HFFc6 (cell line): ENCODE measurements at places on chromosomes 3 and 15. TPM values are rescaled to one million over a fixed set of nuclear protein-coding genes. Genes with fewer than 3 reads are reported as not detected.

POLQ gene
- total RNA-seq: 4.4 to 7.7 TPM (median 7.6 TPM) in 3 replicates

MUSTN1 gene
- total RNA-seq: not detected in 3 replicates

XCR1 gene
- not detected in 3 replicates for total RNA-seq

BAHD1 gene
- total RNA-seq: 12.9 to 14.6 TPM (median 14.5 TPM) in 3 replicates

NTRK3 gene
- total RNA-seq: not detected in 3 replicates

- no peak for DNase-seq
Observed at GRCh38 chr3:151751161-151751560, 17.4 kb downstream of the AADACL2 start.

- peak; percentile 47 for DNase-seq
Observed at GRCh38 chr3:73530022-73530396, 94.7 kb downstream of the PDZRN3 start.

GRCh38 chr3:129558081-129558771 is 15.3 kb downstream of the H1-8 start:
- no peak for DNase-seq

DNA sequence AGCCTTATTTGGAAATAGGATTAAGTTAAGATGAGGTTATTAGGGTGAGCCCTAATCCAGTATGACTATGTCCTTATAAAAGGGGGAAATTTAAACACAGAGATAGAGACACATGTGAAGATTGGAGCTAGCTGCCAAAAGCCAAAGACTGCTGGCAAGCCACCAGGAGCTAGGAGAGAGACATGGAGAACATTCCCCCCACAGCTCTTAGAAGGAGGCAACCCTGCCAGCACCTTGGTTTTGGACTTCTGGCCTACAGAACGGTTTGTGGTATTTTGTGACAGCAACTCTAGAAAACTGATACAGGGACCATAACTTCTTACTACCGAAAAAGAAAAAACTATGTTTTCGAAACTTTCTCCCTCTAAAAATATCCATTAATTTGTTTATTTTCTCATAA is 245.3 kb upstream of the RARB start:
- no peak for DNase-seq

DNA sequence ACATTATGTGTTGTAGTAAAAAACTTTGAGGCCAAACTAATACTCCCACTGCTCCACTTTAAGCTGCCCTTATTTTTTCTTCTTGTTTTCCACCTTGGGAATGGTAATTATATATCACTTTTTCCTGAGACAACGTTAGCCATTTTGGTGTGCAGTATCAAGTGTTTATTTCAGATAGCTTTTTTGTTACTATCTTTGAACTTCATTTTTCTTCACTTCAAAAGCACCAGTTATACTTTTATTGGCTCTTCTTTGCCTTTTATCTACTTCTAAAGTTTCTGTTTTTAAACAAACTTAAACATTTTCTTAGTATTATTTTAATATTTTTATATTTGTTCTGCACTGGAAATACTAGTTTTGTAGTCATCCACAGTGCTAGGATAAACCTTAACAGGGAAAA is 6.5 kb downstream of the TOPAZ1 start:
- no peak for DNase-seq

DNA sequence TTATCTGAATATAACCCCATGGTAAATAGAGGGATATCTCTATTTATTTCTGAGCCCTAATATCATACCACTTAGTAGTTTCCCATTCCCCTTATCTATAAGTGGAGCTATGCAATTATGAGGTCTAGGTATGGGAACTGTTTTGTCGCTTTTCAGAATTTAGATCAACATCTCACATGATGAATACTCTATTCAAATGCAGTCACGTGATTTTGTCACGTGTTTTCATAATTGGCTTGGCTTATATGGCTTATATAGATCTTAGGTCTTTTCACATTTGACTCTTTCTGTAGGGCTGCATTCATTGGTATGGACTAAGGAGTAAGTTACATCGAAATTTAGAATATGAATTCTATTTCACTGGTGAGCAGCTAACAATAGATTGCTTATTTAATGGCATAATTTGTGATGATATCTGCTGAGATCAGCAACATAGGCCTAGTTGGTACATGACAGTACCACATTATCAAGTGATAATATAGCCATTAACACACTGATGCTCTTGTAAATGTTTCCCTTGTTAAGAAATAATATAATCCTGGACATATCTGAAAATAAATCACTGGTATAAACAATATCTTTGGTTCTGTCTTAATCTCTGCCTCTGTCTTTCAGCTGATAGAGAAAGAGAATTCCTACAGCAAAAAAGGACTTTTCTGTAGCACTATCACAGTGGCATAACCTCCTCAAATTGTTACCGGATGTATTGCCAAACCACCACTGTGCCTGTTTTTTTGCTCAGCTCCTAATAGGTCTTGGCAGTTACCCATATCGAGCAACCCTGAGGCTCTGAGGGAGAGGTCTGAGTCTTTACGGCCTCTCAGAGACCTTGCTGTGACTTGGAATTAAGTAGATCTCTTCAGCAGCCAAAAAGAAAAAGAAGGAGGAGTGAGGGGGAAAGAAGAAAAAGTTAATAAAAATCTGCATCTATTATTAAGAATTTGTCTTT is 357.1 kb downstream of the ZPLD1 start:
- DNase-seq: no peak

DNA sequence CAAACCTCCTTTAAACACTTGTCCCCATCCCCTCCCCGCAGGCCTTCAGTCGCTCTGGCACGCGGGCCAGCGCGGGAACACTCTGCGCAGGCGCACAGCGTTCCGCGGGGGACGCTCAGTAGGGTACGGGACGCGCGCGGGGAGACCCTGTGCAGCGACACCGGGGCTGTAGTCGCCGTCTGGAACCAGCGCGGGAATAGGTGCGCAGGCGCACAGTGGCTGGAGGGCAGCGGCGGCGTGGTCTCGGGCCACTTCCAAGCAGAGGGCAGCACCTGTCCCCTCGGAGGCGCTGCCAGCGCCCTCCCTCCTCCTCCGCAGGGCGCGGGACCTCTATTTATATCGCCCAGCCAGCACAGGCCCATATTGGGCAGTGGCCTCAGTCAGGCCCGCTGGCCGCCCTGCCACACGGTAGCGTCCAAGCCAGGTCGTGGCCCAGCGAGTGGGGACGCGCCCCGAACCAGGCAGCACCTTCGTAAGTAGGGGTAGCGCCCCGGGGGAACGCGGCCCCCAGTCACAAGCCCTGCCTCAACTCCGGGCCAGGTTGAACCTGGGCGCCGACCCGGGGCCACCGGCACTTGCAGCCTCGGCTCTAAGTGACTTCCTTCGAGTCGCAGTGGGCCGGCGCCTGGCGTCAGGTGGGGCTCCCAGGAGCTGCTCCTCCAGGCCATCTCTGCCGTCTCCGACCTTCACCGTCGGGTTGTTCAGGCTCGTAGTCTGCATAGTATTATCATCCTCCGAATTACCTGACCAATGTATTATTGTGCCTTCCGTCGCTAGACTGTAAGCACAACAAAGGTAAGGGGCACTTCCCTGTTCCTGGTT is at the start of gene KBTBD12:
KBTBD12 (plus strand) TSS at position 118 of the 822 bp plus-strand sequence. CDS start 7,830 bp downstream, outside the sequence.
- no peak for DNase-seq

DNA sequence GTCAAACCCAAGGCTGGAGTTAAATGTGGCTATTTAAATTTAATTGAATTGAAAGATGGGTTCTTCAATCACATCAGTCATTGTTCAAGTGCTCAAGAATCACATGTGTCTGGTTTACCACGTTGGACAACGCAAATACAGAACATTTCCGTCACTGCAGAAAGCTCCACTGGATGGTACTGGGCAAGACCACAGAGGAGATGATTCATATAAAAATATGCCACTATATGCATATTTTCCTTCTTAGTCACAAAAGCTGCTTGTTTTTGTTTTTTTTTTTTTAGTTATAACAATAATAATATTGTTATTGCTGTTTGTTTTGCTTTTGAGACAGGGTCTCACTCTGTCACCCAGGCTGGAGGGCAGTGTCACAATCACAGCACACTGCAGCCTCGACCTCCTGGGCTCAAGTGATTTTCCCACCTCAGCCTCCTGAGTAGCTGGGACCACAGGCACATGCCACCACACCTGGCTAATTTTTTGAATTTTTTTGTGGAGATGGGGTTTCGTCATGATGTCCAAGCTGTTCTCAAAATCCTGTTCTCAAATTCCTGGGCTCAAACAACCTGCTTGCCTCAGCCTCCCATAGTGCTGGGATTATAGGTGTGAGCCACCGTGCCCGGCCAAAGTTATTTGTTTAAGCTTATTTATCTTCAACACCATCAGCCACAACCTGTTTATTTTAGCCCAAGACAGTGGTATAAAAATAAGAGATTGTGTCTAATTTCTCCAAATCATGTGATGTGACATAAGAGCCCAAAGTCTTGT is 19.4 kb downstream of the RTP3 start:
- peak; percentile 89 for DNase-seq
